ENCODE measurements at places on chromosomes 13 and 19.

DNA sequence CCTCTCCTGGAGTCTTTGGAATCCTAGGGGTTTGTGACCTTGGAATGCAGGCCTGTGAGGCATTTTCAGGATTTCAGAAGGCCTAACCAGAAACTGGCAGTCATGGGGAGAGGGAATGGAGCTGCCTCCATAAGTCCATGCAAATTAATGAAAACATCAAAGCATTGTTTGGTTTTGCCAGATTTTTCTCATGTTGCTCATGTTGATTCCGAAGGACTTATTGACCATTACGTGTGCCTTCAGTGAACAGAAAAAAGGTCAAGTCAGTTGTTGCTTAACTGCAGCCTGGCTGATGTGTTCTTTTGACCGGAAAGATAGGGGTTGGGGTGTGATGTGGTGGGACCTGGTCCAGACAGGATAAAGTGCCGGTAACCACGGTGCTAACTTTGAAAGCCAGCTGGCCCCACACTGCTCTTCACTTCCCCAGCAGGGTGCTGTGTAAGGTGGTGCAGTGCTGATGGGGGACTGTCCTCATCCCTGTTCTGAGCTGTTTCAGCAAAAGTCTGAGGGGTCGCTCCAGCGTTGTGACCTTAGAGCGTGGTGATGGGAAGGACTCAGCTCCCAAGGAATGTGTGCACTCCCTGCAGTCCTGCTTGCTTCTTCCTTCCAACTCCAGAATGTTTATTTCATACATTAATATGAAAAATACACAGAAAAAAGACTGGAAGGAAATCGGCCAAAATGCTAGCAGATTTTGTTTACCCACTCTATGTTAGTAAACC, 3.5 kb downstream of the RNF113B start:
- peak; percentile 98 for DNase-seq

- DNase-seq = no peak
Measured at GRCh38 chr13:44049081-44049945, 169.6 kb downstream of the LACC1 start.

DNA sequence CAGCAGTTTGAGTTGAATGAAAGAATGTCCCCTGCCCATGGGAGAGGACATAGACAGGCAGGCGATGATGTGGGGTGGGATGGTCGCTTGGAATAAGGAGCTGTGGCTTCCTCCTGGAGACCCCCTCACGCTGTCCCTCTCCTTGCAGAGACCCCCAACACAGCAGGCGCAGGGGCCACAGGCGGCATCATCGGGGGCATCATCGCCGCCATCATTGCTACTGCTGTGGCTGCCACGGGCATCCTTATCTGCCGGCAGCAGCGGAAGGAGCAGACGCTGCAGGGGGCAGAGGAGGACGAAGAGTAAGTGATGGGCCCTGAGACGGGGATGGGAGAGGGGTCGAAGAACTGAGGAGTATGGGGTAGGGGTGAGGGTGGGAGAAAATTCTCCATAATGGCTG, 9.0 kb upstream of the TOMM40 start:
- DNase-seq = no peak

- DNase-seq = no peak
Measured at GRCh38 chr13:34555988-34556387, 386.1 kb upstream of the NBEA start.

GRCh38 chr19:38216785-38217641, 7.0 kb downstream of the DPF1 start:
- no peak for DNase-seq

DNA sequence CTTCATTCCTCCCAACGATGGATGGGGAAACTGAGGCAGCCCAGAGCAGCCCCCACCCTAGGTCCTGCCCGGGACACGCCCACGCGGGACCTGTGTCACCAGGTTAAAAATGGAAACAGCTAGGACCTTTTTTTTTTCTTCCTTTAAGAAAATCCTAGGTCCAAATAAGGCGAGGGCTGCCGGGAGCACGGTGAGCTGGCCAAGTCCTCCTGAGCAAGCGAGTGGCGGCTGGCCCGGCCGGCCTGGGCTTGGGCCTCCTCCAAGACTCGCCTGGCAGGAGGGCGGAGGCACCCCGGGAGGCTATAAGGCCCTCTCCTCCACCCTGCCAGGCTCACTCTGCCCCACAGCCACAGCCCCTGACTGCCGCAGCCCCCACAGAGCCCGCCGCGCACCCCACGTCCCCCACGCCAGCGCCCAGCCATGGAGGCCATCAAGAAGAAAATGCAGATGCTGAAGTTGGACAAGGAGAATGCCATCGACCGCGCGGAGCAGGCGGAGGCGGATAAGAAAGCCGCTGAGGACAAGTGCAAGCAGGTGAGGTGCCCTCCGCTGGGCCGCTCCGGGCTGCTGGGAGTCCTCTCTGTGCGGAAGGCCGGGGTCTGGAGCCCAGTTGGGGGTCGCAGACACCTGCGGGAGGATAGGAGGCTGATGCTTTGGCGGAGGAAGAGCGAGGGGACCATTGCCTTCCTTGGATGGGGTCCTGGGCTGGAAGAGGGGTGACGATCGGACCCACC, 8.9 kb upstream of the TPM4 start:
- DNase-seq = no peak

DNA sequence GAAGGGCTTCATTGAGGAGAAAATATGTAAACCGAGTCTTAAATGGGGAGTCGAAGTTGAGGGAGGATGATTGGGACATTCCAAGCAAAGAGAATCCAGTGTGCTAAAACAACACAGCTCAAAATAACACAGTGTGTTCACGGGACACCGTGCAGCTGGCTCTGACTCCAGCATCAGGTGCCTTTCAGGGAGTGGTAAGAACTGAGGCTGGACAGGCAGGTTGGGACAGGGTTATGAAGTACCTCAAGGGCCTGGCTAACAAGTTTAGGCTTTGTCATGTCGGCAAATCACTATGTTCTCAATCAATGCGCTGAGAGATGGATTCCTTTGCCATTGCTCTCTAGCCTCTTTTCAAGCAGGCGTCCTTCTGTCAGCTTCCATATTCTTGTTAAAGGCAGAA, 27.5 kb upstream of the WDFY2 start:
- DNase-seq = no peak

- no peak for DNase-seq
Measured at GRCh38 chr13:98507282-98507797, 69.6 kb downstream of the STK24 start.

DNA sequence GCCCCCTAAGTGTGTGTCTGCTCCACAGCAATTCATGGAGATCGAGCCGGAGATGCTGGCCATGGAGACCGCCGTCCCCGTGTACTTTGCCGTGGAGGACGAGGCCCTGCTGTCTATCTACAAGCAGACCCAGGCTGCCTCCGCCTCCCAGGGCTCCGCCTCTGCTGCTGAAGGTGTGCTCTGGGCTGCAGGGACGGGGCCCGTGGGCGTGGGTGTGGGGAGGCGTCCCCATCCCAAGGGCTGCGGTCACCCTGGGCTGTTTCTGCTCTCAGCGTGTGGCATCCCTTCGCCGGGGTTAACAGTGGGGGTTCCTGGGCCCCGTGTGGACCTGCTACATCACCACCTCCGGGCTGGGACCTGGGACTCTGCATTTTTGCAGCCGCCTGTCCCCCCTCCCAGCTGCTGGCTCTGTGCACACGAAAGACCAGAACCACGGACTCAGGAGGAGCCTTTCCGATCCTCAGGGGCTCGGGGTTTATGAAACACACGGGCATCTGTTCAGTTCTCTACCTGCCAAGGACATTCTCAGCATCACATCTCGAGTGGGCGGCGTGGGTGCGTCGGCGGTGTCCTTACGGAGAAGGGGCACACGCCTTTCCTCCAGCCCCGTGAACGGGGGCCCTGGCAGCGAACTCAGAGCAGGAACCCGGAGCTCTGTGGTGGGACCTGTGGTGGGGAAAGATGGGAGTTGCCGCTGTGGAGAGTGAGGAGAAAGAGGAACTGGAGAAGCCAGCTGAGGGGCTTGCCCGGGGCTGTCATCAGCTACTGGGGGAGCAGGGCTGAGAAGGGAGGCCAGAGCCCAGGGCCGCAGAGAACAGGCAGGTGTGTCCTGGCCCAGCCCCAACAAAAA, 7.8 kb downstream of the NCLN start:
- DNase-seq = no peak

- no peak for DNase-seq
Measured at GRCh38 chr19:17775991-17776803, 18.7 kb upstream of the B3GNT3 start.

DNA sequence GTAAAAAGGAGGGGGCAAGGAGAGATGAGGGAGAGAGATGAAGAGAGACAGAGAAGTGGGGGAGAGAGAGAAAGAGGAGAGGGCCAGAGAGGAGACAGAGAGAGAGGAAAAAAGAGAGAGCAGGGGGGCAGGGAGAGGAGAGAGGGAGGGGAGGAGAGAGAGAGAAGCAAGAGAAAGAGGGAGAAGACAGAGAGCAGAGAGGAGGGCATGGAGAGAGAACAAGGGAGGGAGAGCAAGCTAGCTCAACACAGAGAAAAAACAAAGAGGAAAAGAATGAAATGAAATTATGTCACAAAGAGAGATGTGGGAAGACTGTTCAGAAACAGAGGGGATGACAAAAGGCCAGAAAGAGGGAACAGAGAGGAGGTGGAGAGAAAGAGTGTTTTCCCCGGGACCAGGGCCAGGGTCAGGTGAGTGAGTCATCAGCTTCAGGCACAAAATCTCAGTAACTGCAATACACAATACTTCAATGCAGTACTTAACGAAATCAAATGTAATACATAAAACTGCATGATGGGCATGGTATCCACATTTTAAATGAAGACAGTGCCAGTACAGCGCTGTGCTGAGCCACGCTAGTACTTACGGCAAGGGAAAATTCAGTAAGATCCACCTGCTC, 4.8 kb downstream of the KLK7 start:
- no peak for DNase-seq

- no peak for DNase-seq
Measured at GRCh38 chr19:19444681-19445155, 39.2 kb downstream of the GATAD2A start.

DNA sequence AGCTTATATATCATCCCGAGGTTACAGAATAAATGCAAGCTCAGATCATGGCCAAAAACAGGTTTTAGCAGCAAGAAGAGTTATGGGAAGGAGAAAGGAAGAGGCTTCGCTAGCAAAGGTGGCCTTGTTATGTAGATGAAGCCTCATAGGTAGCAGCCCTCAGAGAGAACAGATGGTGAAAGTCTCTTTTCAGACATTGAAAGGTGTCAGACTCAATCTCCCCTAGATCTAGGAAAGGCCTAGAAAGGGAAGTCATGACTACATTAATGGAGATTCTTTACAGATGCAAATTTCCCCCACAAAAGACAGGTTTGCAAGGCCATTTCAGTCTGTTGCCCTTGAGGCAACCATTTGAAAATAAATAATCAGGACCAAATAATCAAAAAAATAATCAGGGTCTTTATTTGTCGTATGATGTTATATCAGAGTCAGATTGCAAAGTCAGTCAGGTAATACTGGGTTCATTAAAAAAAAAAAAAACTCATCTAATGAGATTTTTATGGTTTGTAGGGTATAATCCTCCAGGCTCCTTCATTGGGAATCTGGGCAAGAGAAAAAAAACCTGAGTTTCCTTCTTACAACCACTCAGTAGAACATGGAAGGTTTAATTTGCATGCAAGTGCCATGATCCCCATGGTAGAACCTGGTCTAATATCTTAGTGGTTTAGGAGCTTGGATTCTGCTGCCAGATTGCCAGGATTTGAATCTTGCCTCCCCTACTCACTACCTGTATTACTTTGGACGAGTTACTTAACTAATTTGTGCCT, 50.8 kb upstream of the HTR2A start:
- DNase-seq = no peak

DNA sequence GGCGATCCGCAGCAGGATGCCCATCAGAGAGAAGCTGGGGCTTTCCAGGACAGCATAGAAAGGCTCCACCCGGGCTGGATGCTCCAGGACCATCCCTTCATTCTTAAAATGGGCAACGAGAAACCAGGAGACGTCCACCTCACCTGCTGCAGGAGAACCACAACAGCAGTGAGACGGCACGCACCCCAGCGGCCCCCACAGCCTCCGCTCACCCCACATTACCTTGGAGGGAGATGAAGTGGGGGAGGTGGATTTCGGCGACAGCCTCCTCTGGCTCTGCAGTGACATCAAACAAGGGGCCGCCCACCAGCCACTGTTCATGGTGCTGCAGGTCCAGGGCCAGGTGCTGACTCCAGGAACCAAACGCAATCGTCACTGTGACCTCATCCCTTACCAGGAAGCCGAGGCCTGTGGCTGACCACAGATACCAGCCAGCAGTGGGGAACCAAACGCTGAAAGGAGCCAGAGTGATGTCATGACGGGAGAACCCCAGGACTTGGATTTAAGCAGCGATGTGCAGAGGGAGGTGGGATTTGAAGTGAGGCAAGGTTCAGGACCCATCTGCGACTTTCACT, 25.1 kb downstream of the CARD8 start:
- DNase-seq = no peak

GRCh38 chr13:26742691-26743358, 17.8 kb downstream of the GPR12 start:
- DNase-seq = no peak

DNA sequence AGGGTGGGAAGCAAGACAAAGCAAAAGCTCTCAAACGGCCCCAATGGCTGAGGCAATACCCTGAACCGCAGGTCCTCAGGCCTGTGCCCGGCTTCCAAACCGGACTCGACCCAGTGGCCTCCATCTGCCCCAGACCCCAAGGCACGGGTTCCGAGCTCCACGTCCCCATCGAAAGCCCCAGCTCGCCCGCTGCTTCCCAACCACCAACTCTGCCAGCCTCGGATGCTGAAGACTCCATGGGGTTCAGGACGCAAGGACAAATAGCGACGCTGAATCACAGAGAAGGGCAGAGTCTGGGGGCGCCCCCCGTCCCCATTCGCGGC, 559 bp downstream of the POLR2E start:
- DNase-seq = no peak

DNA sequence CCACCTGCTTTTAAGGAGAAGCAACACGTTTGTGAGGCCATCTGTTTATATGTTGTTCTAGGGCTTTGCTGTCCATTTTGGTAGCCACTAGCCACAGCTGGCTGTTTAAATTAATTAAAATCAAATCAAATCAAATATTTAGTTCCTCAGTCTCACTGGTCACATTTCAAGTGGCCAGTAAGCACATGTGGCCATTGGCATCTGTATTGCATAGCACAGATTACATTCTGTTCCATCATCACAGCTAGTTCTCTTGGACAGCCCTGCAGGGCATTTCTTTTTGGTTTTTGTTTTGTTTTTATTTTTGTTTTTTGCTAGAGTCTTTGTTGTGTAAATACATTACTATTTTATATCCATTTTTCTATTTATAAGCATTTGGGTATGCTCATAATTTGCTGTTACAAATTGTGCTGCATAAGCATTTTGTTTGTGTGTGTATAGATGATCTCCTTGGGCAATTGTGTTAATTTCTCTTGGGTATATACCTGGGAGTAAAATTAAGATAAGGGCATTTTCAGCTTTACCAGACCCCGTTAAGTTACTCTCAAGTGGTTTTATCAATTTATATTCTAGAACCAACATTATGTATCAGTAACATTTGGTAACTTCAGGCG, 31.3 kb downstream of the SAE1 start:
- DNase-seq = no peak

All from AG04449 (cell line).